ENCODE measurements at places on chromosomes 2 and 18. TPM values are rescaled to one million over a fixed set of nuclear protein-coding genes. Genes with fewer than 3 reads are reported as not detected.

DNA sequence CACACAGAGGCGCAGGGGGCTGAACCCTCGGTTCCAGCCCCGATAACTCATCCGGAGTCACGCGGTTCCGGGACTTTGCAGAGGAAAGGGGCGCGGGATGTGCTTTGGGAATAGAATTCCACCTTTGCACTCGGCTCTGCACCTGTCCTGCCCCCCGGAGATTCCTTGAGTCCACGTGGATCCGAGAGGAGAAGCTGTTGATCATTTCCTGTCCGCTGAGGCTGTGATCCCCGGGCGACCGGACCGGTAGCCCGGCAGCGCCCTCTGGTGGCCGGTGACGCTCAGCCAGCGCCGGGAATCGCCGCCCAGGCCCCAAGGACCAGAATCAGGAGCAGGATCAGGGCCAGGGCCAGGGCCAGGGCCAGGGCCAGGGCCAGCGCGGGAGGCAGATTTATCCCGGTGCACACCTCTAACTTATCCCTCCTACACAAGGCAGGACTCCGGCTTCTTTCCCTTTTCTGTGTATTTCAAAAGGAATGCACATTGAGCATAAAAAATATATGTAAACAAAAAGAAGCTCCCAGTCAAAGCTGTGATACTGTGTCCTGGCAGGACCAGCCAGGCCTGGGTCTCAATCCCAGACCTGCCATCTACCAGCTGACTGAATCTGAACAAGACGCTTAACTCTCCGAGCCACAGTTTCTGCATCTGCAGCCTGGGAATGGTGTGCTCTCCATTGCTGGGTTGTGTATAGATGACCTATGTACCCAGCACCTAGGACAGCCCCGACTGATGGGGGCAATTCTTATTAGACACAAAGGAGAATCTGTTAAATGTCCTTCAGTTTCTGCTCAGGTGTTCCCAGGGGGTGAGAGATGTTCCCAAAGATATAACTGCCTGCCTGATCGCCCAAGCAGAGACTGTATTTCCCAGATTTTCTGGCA is 8.5 kb upstream of the SPATA3 start:
- no peaks in the 10 kb centered on the region for H3K27me3 ChIP-seq
- H3K4me1 ChIP-seq: peaks cover 5% of the 10 kb centered on the region
- peak overlapping the region; percentile 44 for H3K4me3 ChIP-seq
- H3K27ac ChIP-seq: no peak overlapping the region
- DNase-seq: peak; percentile 90

The PROKR1 gene
- total RNA-seq: 5.2 TPM

DNA sequence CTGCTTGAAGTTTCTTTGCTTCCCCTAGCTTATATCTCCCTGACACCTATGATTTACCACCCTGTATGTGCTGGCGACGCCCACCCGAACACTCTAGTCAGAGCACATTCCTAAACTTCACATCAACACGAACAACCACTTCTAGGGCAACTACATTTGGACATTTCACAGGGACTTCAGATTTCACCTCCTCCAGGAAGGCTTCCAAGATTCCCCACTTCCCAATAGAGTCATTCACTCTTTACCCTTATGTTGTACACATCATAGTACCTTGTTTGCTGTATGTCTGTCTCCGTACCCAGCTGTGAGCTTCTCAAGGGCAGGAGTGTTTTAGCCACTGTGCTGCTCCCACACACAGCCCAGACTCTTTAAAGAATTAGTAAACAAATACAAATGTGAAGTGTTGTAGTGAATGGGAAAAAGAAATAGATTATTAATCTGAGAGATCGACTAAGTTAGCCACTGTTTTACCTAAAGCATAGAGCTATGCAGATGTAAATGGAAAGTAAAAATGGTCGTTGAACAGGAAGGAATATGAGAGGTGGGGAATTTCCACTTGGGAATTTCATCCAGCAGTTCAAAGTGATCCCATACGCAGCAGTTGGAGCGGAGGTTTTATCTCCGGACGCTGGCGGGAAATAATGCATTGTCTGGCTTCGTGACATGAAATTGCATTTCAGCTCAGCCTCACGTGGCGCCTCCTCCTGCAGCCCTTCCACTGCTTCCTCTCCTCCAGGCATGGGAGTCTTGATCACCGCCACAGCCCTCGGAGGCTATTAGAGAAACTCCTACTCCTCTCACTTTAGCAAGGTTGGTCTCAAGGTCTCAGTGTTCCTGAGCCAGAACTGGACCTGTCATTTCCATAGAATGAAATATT is 233.4 kb upstream of the COPS8 start:
- H3K36me3 ChIP-seq: no peaks in the 10 kb centered on the region
- no peak for DNase-seq
- no peak overlapping the region for H3K4me3 ChIP-seq
- H3K27me3 ChIP-seq: no peaks in the 10 kb centered on the region

The MOGAT1 gene
- 0.94 TPM for total RNA-seq

- H3K4me3 ChIP-seq: peak overlapping the region; percentile 68
- H3K4me1 ChIP-seq: peaks cover 40% of the 10 kb centered on the region
- no peaks in the 10 kb centered on the region for H3K36me3 ChIP-seq
- H3K27ac ChIP-seq: peak overlapping the region; percentile 72
- H3K27me3 ChIP-seq: peaks cover 9% of the 10 kb centered on the region
- peak; percentile 41 for DNase-seq
Measured at GRCh38 chr2:96764253-96764637, 3.5 kb downstream of the CNNM4 start.

DNA sequence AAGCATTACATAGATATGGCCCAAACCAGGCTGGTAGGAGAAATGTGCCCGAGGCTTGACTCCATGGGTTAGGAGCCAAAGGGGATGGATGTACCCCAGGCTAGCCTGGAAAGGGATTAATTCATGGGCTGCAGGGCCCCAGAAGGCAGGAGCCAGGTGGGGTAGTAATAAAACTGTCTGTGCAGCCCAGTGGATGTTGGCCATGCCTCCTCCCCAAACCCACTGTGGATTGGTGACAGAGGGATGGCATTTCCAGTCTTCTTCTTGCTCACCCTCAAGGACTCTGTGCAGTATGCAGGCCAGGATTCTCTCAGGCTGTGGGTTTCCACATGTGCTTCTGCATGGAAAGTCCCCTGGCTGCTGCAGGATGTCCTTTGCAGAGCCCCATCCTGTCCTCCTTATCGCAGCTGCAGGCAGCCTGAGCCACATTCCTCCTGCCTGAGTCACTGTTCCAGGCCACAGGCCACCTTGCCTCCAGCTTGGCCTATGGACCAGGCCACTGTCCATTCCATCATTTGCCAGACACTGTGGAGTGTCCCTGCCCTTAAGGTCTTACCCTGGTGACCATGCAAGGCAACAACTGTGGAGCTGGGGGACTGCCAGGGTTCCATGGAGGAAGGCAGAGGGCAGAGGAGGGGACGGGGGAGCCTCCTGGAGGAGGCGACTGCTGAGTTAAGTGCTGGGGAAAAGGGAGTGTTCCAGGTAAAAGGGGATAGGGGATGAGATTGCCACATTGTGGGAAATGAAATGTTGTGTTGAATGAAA is 38.9 kb downstream of the INO80C start:
- peaks cover 9% of the 10 kb centered on the region for H3K4me1 ChIP-seq
- H3K4me3 ChIP-seq: no peak overlapping the region
- peak; percentile 63 for DNase-seq
- H3K27ac ChIP-seq: no peak overlapping the region

The RFTN2 gene
- total RNA-seq: 1.0 TPM

- peaks cover 23% of the 10 kb centered on the region for H3K4me1 ChIP-seq
- no peak overlapping the region for H3K27ac ChIP-seq
- H3K27me3 ChIP-seq: no peaks in the 10 kb centered on the region
- no peaks in the 10 kb centered on the region for H3K36me3 ChIP-seq
Measured at GRCh38 chr18:62445386-62445917, 77.4 kb upstream of the ZCCHC2 start.

GRCh38 chr2:58215429-58215828 is 25.7 kb downstream of the FANCL start:
- no peak overlapping the region for H3K4me3 ChIP-seq
- H3K27me3 ChIP-seq: no peaks in the 10 kb centered on the region
- peaks cover 17% of the 10 kb centered on the region for H3K36me3 ChIP-seq
- DNase-seq: no peak

GRCh38 chr2:140498360-140498759 is 1632.5 kb downstream of the LRP1B start:
- no peak overlapping the region for H3K4me3 ChIP-seq
- H3K27me3 ChIP-seq: no peaks in the 10 kb centered on the region
- DNase-seq: no peak
- no peaks in the 10 kb centered on the region for H3K4me1 ChIP-seq

The AQP4 gene
- total RNA-seq: 3.8 TPM

- H3K4me3 ChIP-seq: no peak overlapping the region
- no peak for DNase-seq
- H3K36me3 ChIP-seq: no peaks in the 10 kb centered on the region
- no peak overlapping the region for H3K27ac ChIP-seq
Measured at GRCh38 chr18:63106727-63107126, 212.8 kb downstream of the BCL2 start.

The SERPINB13 gene
- not detected for total RNA-seq

GRCh38 chr2:231068525-231069222 is 12.0 kb downstream of the PSMD1 start:
- no peak for DNase-seq
- H3K4me1 ChIP-seq: no peaks in the 10 kb centered on the region
- H3K4me3 ChIP-seq: no peak overlapping the region
- peaks cover 70% of the 10 kb centered on the region for H3K36me3 ChIP-seq
- H3K27ac ChIP-seq: no peak overlapping the region
- no peaks in the 10 kb centered on the region for H3K27me3 ChIP-seq

The USP37 gene
- total RNA-seq: 21.0 TPM

DNA sequence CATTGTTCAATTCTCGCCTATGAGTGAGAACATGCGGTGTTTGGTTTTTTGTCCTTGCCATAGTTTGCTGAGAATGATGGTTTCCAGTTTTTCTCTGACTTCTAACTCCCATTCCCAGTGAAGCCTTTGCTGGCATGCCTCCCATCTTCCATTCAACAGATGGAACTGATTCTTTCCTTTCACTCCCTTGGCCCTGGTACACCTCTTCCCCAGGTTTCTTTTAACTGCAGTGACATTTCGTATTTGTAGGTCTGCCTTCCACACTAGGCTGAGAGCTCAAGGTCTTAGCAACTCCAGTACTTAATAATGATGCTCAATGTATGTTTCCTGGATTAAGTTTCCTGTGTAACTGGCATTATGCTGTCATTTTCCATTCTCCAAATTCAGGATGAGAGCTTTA is 48.5 kb downstream of the GAREM1 start:
- no peak for DNase-seq
- no peaks in the 10 kb centered on the region for H3K27me3 ChIP-seq
- H3K4me3 ChIP-seq: no peak overlapping the region
- H3K36me3 ChIP-seq: no peaks in the 10 kb centered on the region

Measured in GM23338 (cell line).